ENCODE measurements at places on chromosomes 7 and 10.
A peak's percentile ranks its signal among the peaks of the same experiment; 100 is the strongest.

GRCh38 chr7:138228769-138229168 lies 152.5 kb downstream of the AKR1D1 start:
- DNase-seq = no peak

DNA sequence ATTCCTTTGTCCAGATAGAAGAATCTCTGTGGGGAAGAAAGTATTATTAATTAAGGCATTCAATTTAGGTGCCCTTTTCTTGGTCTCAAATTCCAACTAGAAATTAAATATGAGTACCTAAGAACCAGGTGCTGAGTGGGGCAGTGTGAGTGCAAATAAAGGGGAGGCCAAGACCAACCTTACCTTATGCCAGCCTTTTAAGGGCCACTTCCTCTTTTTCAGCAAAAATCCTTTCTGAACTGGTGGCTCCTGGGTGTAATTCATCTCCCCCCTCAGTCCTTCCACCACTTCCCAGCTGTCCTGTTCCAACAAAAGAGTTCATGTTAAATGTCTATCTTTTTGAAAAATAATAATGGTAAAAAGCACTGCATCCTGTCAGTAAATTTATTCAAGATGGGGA lies 108.2 kb downstream of the OSBPL3 start:
- DNase-seq = no peak

DNA sequence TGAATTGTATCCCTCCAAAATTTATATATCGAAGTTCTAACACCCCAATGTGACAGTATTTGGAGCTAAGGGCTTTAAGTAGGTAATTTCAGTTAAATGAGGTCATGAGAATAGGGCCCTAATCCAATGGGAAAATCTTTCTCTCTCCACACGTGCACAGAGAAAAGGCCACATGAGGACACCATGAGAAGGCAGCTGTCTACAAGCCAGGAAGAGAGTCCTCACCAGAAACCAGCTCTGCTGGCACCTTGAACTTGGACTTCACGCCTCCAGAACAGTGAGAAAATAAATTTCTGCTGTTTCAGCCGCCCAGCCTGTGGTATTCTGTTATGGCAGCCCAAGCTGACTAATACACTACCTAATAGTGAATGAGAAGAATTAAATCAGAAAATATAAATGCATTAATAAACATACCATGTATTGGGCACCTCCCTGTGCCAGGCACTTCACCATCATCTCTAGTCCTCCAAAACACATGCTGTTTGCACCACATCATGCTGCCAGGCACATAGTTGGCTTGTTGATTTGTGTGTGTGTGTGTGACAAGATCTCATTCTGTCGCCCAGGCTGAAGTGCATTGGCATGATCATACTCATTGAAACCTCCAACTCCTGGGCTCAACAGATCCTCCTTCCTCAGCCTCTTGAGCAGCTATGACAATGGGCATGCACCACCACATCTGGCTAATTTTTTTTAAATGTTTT lies 9.1 kb upstream of the TOMM7 start:
- DNase-seq = no peak

GRCh38 chr10:22606164-22606614 lies 108.2 kb downstream of the PIP4K2A start:
- peak; percentile 33 for DNase-seq

- DNase-seq = no peak
Measured at GRCh38 chr10:112248584-112249295, 34.5 kb upstream of the TECTB start.

GRCh38 chr7:150957133-150958020 lies 20.7 kb downstream of the KCNH2 start:
- no peak for DNase-seq

GRCh38 chr10:87691506-87692070 lies 31.9 kb downstream of the PAPSS2 start:
- no peak for DNase-seq

GRCh38 chr10:46084321-46085165 lies 38.5 kb upstream of the MSMB start:
- DNase-seq = no peak

DNA sequence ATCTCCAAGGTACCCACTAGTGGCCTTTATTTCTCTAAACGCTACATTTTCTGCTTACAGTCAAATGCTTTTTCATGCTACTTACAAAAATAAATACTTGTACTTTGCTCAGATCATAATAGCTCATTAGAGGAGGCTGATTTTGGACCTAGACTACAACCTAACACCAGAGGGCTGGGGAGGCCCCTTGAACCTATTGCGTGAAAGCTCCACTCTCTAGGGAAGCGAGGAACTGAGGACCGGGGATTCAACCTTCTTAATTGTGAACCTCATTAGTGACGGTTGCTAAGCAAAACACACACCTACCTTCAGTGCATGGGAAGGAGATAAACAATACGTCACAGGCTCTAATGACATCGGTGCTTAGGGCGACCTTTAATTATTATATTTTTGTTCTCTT lies 92.1 kb downstream of the EBF3 start:
- no peak for DNase-seq

Data from GM12891 (cell line).